ENCODE measurements at places on chromosomes 1 and 21. TPM values are rescaled to one million over a fixed set of nuclear protein-coding genes. Genes with fewer than 3 reads are reported as not detected.

DNA sequence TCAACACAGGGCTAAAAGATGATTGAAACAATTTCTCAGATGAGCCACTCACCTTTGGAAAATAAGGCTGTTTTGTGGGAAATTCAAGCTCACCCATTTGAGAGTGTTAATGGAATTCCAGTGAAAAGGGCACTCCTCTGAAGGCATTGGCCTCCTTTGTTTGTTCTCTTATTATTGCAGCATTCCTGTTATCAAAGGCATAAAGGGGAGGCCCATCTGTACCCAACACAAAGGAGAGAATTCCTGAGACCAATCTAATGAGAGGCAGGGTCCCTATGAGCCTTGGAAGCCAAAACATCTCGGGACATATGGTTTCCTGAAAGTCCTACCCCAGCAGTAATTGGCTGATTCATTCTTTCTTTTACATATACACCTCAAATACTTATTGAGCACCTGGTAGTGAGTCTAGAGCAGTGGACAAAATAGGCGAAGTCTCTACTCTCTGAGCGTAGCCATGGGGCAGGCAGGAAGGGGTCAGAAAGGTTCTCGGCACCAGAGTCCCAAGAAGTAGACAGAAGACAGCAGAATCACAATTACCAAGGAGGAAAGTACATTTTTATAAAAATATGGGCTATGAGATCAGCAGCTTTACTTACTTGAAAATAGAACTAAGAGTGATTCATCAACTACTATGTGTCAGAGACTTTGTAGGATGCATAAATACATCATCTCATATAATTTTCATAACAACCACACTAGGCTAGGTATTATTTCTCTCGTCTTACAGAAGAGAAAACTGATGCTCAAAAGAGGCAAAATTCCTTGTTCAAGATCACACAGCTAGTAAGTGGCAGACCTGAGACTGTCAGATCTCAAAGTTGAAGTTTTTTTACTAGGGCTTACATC lies 218.7 kb downstream of the DAB1 start:
- H3K27me3 ChIP-seq = no peaks in the 10 kb centered on the region
- no peak overlapping the region for H3K4me3 ChIP-seq
- H3K27ac ChIP-seq = no peak overlapping the region
- no peak for DNase-seq

The VAMP3 gene
- 64.2 TPM for total RNA-seq

The SPRR2E gene
- total RNA-seq = not detected

- H3K27ac ChIP-seq = peak overlapping the region; percentile 4
- no peak overlapping the region for H3K4me3 ChIP-seq
- H3K4me1 ChIP-seq = peaks cover 39% of the 10 kb centered on the region
- H3K27me3 ChIP-seq = no peaks in the 10 kb centered on the region
- no peak for DNase-seq
Measured at GRCh38 chr1:84089867-84090266, 54.2 kb upstream of the PRKACB start.

- H3K36me3 ChIP-seq = no peaks in the 10 kb centered on the region
- no peaks in the 10 kb centered on the region for H3K4me1 ChIP-seq
- no peaks in the 10 kb centered on the region for H3K27me3 ChIP-seq
- no peak for DNase-seq
- H3K4me3 ChIP-seq = no peak overlapping the region
Measured at GRCh38 chr1:234170622-234171021, 202.6 kb upstream of the COA6 start.

The TTC24 gene
- total RNA-seq = not detected

DNA sequence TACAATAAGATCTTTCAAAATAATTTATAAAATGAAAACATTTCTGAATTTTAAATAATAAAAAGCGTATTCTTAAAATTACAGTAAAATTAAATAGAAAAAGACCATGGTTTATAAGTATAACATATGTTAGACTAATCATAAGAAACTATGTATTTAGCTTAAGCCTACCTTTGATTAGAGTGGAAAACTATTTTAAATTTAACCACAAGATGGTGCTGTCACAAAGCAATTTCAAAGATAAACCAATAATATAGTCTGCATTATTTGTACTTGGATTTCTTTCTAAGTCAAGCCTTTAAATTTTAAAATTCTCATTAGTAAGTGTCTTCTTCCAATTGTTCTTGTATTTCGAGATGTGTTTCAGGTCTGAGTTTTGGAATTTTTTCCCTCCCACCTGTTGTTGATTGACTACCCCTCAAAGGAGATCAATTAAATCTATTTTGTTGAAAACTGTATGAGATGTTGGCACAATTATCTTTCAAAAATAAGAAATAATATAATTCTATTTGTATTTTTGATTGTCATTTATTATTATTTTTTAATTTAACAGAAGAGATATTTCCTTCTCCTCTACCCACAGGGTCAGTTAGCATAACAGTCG lies 459.8 kb downstream of the KCNT2 start:
- no peak overlapping the region for H3K4me3 ChIP-seq
- H3K36me3 ChIP-seq = no peaks in the 10 kb centered on the region
- H3K27me3 ChIP-seq = no peaks in the 10 kb centered on the region
- no peak overlapping the region for H3K27ac ChIP-seq

DNA sequence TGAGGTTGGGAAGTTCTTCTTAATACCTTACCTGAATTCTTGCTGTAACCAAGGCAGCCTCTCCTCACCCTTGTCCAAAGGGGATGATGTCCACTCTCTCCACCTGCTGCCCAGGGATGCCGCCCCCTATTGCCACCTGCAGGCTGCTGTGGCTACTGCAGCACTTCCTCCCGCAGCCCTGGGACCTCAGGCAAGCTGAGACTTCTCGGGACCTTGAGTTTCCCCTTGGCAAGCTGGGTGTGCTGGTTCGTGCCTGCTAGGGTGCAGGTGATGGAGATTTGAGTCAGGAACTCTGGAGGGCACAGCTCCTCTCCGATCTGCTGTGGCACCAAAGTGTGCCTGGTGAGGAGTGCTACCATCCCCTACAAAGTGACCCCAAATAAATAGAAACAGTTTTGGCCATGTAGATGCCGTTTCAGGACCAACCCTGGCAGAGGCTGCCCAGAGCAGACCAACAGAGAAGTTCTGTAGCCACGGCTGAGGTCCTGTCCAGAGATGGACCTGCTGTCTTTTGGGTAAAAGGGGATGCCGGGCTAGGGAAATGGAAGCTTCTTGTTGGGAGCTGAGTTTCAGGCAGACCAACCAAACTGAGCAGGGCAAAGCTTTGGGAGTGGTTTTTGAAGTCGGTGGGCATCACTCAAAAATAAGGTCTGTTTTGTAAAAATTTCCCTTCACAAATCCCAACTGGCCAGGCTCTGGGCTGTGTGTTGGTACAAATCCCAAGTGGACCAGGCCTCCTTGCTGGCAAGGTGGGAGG lies 31.7 kb downstream of the RUNX3 start:
- H3K4me1 ChIP-seq = no peaks in the 10 kb centered on the region
- H3K36me3 ChIP-seq = no peaks in the 10 kb centered on the region
- DNase-seq = peak; percentile 59
- H3K4me3 ChIP-seq = no peak overlapping the region

DNA sequence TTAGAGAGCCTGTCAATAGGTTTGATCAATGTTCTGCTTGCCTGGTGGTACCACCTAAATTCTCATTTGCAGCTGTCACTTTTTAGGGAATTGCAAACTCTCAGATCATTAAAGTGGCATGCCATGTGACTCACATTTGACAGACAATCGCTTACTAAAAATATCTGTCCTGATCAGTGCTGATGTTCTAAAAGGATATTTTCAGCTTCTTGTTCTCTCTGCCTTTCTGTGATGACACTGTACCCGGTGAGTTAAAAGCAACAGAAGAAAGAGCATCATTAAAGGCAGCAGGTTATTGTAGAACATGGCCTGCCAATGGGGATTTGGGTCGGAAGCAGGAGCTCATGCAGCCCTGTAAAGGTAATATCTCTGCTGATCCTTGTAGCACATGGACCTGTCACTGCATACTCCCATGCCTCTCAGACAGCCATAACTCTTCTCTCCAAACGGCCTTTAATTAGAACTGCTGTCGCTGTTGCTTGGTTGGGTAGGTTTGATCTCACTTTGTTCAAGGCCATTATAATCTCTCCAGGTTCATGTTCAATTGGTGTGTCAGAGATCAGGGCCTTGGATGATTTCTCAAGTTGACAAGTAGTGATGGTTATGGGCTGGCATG lies 441.3 kb upstream of the DEPDC1 start:
- no peak overlapping the region for H3K4me3 ChIP-seq
- H3K36me3 ChIP-seq = no peaks in the 10 kb centered on the region
- H3K4me1 ChIP-seq = no peaks in the 10 kb centered on the region
- no peak for DNase-seq

DNA sequence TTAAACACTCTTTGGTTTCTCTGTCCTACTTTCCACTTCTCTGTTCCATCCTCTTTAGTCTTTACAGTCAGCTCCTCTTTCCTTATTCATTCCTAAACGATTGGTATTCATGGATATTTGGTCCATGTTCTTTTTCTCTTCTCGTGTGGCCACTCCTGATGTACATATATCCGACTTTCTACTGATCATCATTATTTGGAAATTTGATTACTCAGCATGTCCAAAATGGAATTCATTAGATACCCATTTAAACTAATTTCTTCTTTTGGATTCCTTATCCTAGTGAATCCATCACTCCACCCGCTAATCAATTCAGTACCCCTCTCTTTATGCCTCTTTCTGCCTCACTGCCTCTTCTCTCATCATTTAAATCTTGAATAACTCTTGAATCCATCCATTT lies 43.8 kb upstream of the TNFSF18 start:
- no peak overlapping the region for H3K27ac ChIP-seq
- peaks cover 23% of the 10 kb centered on the region for H3K4me1 ChIP-seq
- H3K36me3 ChIP-seq = no peaks in the 10 kb centered on the region
- DNase-seq = no peak

DNA sequence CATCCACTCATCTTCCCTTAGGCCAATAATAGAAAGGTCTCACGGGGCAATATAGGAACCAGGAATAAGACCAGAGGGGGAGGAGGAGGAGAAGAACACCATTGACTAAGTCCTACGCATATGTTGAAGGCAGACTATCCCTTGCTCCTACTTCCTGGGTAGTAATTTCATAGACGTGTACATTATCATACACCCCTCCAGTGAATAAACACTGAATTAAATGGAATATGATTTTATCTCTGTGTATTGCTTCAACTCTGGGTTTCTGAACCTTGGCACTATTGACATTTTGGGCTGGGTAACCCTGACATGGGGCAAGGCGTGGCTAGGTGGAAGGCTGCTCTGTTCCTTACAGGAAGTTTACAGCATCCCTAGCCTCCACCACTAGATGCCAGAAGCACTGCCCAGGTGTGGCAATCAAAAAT lies 17.3 kb upstream of the FHAD1 start:
- no peaks in the 10 kb centered on the region for H3K36me3 ChIP-seq
- H3K4me3 ChIP-seq = no peak overlapping the region
- peak; percentile 50 for DNase-seq
- peaks cover 10% of the 10 kb centered on the region for H3K4me1 ChIP-seq
